Cardiac muscle cell (in vitro differentiated cells and primary cell): ENCODE measurements at places on chromosomes 11 and 22. TPM values are rescaled to one million over a fixed set of nuclear protein-coding genes. Genes with fewer than 3 reads are reported as not detected.

Gene DDTL
- total RNA-seq = 3.5 and 6.6 TPM in 2 replicates

Gene MUC5AC
- total RNA-seq = not detected in 2 replicates

Gene MCM5
- 26.2 and 83.5 TPM in 2 replicates for total RNA-seq

Gene PRR33
- total RNA-seq = not detected in 2 replicates

Gene LRRC4C
- 0.77 and 2.2 TPM in 2 replicates for total RNA-seq

Gene MMP13
- not detected in 2 replicates for total RNA-seq

Gene PGA3
- total RNA-seq = not detected in 2 replicates

DNA sequence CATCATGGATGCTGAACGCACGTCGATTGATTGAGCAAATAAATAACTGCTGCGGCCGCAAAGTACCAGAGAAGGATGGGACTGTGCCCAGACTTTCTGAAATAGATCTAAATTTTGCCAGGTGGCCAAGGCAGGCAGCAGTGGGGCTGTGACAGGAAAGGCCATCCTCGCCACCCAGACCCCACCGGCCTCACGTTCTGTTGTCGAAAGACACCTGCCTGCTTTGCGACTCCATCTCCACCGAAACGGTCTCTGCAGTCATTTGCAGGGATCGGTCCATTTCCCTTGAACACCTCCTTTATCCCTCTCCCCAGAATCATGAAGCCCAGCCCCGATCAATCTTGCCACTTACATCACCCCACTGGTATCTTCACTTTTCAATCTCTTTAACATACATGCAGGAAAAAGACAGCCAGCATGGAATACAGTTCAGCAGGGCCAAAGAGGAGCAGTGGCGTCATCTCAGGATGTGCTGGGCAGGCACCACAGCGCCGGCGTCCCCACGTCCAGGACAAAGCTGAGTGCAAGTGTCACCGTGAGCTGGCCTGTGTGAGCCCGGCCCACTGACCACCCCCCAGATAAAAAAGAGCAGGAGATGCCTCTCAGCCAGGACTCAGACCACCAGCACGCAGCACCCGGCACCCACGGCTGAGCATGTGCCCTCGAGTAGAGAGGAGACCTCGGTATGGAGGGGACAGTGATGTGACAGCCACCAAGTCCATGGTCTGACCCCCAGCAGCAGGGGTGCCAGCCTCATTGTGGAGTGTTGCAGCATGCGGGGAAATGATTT is 610.3 kb downstream of the TBC1D22A start:
- no peak for DNase-seq

GRCh38 chr11:63504054-63504453 is 1.8 kb upstream of the LGALS12 start:
- DNase-seq = no peak

DNA sequence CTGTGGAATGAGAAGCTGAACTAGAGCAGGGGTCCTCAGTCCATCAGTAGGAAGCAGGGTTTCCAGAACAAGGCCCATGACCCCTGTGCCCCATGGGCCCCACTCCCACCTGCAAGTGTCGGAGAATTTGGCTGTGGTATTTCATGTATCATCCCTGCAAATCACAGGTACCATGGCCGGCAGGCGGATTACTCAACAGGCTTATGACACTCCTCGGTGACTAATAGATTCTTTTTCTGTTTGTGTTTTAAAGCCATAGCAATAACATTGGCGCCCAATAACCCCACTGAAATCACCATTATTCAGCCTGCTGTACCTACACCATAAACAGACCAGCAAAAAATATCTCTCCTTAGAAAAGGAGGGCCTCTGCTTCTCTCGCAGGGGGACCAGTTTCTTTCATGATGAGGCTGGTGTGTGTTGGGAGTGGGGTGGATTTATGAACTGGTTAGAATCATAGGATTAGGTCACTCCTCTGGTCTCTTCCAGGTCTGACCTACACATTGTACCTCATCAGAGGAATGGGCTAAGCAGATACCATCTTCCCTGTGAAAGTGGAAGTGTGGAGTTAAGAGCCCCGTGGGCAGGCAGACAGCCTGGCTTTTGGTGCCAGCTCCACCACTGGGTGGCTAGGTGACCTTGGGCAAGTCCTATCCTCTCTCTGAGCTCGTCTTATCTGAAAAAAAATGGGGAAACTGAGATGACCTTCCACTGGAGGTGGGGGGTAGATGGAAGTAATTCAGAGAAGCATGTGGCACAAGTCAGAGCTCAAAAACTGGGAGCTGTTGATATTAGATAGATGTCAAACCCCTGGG is 60.2 kb upstream of the WNT11 start:
- DNase-seq = no peak

DNA sequence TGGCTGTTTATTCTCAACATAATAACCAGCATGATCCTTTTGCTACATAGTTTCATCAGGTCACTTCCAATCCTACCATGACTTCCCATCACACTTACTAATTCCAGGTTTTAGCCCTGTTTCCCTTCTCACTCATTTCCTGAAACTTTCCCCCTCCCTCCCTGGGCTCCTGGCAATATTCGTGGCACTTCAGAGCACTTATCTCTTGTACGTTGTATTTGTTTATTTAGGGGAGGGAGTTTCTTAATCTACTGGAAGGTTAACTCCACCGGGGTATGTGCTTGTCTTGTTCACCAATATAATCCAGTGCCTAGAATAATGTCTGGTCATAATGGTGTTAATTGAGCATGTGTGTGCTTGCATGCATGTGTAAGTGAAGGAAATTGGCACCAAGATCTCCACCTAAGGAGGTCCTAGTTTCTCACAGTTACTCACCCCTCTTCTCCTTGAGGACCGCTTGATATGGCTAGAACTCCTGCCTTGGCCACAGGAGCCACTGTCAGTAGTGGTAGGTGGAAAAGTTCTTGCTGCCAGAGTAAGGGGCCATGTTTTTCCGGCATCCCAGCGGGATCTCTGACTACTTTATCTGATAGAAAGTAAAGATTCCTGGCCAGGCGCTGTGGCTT is 11.7 kb downstream of the EIF3L start:
- DNase-seq = no peak

GRCh38 chr11:33860926-33861325 is 30.9 kb downstream of the LMO2 start:
- no peak for DNase-seq

- DNase-seq = no peak
Observed at GRCh38 chr11:6735306-6735705, 36.5 kb downstream of the OR2AG2 start.

DNA sequence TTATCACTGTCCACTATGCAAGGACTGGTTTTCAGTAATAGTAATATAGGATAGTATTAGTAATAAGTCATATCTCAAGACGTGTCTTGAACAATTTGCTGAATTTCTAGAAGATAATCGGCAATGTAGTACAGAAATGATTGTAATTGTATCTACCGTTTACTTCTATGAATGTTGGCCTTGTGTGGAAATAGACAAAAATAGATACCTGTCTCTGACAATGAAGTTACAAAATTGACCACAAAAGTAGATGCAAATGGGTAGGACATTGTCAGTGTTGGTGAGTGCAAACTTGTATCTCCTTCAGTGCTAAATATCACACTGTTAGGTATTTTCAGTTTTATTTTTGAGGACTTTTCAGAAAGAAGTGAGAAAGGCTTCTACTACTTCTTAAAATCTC is 43.1 kb downstream of the SVIP start:
- DNase-seq = no peak

DNA sequence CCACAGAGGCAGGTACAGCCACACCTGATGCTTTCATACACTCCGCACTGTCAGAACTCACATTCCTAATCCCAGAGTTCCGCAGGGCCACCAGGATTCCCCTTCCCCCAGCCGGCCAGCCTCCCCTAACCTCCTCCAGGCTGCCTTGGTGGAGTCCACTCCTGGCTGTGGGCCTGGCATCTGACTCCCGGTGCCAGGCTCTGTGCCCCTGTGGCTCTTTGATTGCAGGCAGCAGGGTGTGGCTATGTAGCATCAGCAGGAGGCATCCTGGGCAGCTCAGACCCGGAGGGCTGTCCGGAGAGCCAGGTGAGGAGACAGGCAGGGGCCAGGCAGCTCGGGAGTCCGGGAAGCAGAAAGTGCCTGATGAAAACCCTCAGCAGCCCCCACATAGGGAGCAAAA is 1432.9 kb downstream of the BRD1 start:
- DNase-seq = no peak

GRCh38 chr22:46843821-46844255 is 81.4 kb downstream of the TBC1D22A start:
- no peak for DNase-seq

DNA sequence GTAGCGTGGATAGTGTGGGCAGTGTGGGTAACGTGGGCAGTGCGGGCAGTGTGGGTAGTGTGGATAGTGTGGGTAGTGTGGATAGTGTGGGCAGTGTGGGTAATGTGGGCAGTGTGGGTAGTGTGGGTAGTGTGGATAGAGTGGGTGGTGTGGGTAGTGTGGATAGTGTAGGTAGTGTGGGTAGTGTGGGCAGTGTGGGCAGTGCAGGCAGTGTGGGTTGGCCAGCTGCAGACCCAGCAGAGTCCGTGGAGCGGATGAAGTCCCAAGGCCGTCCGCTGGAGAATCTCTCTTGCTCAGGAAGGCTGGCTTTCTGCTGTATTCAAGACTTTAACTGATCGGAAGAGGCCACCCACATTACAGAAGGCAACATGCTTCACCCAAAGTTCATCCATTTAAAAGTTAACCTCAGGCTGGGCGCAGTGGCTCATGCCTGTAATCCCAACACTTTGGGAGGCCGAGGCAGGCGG is 26.1 kb upstream of the KRTAP5-6 start:
- DNase-seq = no peak

- DNase-seq = no peak
Observed at GRCh38 chr11:1118755-1119603, 38.8 kb upstream of the MUC5AC start.

GRCh38 chr22:46583571-46583970 is 36.6 kb upstream of the GRAMD4 start:
- no peak for DNase-seq

- no peak for DNase-seq
Observed at GRCh38 chr11:32107647-32108046, 16.8 kb downstream of the RCN1 start.

DNA sequence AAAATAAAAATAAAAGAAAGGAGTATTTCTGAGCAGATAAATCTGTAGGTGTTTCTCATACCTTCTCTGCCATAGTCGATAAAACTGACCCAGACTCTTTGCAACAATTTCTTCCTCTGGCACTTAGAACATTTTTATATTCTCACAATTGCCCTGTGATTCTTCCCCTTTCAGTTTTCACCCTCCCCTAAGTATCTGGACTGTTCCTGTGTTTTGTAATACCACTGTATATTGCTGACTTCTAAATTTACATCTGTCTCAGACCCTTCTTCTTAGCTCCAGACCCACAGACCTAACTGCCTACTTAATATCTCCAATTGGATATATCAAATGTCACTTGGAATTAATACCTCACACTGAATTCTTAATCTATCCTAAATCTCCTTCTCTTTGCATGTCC is 133.4 kb upstream of the DDI1 start:
- no peak for DNase-seq
